ENCODE measurements at places on chromosomes 5 and 9.

DNA sequence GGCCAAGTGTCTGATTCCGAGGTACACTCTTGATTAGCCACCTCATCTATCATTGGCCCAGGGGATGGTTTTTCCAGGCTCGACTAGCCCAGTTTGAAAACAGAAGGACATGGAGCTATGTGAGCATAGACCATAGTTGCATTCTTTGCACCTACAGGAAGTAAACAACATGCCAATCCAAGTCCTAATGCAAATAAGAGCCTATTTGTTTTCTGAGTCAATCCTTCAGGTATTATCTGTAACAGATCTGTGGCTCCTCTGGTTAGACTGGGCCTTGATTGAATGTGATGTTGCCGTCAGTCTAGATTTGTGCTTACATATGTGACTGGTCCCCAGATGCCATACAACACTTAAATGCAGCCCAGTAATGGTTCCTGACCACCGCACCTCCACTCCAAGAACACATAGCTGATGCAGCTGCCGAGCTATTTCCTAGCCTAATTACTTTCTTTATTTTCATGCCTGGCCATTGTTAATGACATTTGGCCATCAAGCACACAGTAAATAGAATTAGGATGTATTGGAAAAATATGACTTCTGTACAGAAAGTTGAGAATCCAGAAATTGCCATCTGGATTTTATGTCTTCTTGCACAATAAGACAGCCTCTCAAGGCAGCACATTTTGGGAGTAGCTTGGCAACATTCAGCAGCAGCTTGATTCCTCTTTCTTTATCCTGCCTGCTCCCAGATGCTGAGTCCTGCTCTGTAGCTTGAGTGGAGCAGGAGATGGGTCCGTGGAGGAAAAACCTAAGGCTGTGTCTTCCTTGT is 29.5 kb upstream of the ARHGAP26 start:
- no peak for DNase-seq

- DNase-seq: no peak
Measured at GRCh38 chr5:158648631-158649030, 451.1 kb downstream of the EBF1 start.

GRCh38 chr9:136426787-136427186 is 12.9 kb downstream of the INPP5E start:
- DNase-seq: no peak

DNA sequence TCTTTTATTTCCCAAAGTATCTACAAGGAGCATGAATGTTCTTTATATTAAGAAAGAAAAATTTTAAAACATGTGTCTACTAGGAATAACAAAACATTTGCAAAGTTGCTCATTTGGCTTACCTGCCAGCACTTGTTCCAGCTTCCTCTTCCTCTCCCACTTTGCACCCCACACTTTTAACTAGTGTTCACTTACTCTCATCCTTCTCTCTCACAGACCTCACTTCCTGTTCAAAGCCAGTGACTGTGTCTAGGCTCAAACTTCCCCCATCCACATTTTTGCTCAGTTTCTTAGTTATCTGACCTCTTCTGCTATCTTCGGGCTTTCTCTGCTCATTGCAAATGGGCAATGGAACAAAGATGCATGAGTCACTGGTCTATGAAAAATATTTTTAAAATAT is 512.2 kb upstream of the ZNF462 start:
- DNase-seq: no peak

DNA sequence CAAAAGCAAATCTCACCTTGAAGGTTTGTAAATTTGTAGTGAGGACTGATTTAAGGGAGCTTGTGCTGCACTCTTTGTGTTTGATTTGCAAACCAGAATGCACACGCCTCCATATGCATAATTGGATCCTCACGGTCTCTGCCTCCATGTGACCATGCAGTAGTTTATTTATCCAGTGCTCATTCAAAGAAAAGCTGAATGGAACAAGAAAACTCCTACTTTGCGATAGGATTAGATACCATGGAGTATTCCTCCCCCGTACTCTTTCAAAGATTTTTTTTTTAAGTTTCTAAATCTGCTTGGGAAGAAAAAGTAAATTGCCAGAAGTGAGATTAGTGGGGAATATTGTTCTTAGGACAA is 290.4 kb upstream of the TUT7 start:
- DNase-seq: no peak

GRCh38 chr5:114201332-114201731 is 160.5 kb upstream of the KCNN2 start:
- DNase-seq: no peak

DNA sequence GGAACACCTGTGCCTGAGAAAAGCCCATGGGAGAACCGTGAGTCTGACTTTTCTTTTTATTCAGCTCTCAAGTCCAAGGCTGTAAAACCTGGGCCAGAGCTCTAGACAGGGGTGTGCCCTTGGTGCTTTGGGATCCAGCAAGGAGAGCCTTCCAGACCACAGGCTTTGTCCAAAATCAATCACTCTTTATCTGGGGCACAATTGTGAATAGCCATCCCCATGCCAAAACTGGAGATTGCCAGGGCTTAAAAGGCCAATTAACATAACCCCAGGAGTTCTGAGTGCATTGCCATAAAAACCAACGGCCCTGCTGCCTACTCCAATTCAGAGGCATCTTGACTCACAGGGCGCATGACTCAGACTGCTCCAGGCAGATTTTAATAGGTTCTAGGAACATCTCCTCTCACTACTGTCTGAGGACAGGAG is 391.8 kb downstream of the ARHGEF28 start:
- DNase-seq: no peak

Measured in AML-193 (cell line).